Activated CD8-positive, alpha-beta memory T cell treated with anti-CD3 and anti-CD28 coated beads, Interleukin-2, amount 50 U/mL, for 48 hours (primary cell): ENCODE measurements at places on chromosomes 1 and 21.

DNA sequence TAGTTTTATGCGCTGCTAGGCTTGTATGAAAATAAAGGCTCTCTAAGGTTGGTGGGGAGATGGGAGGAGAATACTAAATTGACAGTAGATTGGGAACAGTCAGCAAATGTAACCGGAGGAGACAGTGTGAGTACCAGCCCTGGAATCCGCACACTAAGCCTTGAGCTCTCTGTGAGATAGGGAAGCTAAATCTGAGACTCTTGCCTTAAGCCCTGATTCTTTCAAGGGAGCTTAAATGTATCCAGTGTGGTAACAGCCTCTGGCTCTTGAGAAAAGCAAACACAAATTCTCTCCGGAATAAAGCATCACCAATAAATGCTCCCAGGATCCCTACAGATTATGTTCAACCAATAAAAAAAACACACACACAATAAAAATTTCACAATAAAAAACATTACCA, 33.0 kb upstream of the PDPN start:
- DNase-seq: no peak

DNA sequence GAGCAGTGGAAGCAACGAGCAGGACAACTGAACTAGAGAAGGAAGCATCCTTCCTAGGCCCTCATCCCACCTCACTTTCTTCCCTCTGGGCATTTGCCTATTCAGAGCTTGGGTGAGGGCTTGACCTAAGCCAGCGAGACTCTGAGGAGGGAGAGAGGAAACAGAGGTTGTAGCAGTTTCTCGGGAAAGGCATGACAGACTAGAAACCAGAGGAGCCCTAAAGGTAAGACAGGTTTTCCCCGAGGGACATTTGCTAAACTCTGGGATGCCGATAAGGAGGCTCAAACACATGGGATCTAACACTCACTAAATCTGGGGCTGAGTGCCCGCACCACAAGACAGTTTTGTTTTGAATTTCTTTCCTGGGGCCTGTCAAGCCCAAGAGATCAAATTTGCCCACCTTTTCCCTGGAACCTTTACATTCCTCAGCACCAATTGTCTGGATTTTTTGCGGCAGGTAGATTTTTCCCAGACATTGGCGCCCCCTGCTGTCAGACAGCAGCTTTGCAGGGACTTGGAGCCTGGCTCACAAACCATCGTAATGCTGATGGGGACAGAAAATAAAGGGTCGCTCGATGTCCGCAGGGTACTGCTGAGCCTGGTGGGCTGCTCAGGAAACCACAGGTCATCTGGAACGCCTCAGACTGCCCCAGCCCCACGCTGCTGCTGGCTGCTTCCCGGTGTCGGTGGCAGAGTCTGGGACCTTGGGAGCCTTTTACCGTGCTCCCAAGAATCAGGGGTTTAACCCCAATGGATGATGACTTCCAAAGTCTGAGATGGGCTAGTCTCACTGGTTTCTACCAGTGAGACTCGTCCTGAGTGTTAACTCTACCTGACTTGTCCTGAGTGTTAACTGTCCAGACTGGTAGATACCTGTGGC, 23.4 kb upstream of the TSPAN2 start:
- peak; percentile 82 for DNase-seq

- DNase-seq: peak; percentile 95
Observed at GRCh38 chr1:234610666-234611224, 767 bp upstream of the IRF2BP2 start.

- DNase-seq: no peak
Observed at GRCh38 chr1:209696673-209697072, 8.0 kb upstream of the HSD11B1 start.

DNA sequence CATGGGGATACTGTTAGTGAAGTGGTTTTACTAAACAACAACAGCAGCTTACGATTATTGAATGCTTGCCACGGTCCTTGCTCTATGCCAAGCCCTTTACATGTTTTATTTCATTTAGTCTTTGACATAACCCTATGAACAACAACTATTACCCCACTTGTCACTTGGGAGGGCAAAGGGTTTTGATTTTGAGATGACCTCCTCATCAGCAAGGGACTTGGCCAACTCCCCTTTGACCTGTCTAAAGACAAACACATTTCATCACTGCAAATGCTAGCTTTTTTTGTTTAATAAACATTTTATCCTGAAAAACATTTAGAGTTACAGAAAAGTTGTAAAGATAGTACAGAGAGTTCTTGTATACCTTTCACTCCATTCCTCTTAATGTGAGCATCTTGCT, 152.5 kb upstream of the WNT4 start:
- no peak for DNase-seq

GRCh38 chr21:35933466-35933865, 126.9 kb downstream of the SETD4 start:
- DNase-seq: no peak

DNA sequence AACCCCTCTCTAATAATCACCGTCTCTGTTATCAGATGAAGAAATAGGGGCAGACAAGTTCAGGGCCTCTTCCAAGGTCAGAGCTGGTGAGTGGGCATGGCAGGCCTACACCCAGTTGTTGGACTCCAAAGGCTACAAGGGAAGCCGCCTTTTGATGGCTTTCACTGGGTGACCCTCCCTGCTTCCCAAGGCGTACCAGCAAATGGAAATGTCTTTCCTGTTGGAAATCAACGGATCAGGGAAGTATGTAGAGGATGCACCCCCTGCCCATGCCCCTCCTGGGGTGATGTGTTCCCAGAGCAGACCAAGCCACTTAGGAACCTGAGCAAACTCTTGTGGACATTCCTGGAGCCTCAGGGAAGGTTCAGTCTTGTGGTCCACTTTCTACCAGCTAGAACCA, 47.4 kb downstream of the LGR6 start:
- peak; percentile 28 for DNase-seq

- peak; percentile 20 for DNase-seq
Observed at GRCh38 chr21:41429925-41430491, 4.0 kb downstream of the MX1 start.
